ENCODE measurements at places on chromosomes 13 and 19. TPM values are rescaled to one million over a fixed set of nuclear protein-coding genes. Genes with fewer than 3 reads are reported as not detected.

ACER1 gene
- not detected for total RNA-seq

ZNF492 gene
- total RNA-seq, result not detected

PRTN3 gene
- total RNA-seq, result not detected

MAP4K1 gene
- total RNA-seq, result 4.6 TPM

DNA sequence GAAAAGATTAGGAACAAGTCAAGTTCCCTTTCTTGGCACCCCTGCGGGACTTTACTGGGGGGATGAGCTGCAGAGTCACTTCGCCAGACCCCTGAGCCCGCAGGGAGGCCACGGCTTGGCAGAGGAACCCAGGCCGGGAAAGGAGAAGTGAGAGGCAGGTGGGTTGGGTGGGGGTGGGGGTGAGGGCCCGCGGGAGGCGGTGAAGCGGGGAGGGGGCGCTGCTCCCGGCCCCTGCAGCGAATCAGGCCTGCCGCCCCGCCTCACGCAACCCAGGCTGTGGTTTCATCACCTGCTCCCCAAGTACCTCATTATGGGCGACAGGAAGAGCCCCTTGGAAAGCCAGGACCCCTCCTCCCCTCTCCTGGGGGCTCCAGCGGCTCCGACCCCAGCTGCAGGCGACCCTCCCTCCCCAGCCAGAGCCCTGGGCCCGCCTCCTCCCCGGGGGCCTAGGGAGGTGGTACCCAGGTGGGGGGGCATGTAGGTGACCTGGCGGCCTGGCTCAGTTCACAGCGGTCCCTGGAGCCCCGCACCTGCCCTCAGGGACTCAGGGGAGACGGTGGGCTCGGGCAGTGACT lies 9.5 kb downstream of the MEF2B start:
- no peak for DNase-seq

DNA sequence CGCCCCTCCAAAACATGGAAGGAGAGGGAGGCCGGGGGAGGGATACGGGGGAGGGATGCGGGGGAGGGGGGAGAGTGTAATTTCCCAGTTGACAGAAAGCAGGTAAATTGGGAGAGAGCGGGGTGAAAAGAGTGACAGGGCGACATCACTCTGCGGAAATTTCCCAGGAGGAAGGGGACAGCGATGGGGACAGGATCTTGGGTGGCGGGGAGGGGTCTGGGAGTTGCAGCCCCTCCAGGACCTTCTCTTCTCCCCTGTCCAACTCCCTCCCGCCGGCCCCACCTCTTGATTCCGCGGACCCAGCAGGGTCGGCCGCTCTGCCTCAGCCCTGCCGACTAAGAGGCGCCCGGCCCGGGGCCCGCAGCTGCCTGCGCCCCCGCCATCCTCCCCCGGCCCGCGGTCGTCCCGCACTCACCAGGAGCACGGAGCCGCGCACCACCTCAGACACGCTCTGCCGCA lies 108.0 kb upstream of the DOCK9 start:
- no peak for DNase-seq

DNA sequence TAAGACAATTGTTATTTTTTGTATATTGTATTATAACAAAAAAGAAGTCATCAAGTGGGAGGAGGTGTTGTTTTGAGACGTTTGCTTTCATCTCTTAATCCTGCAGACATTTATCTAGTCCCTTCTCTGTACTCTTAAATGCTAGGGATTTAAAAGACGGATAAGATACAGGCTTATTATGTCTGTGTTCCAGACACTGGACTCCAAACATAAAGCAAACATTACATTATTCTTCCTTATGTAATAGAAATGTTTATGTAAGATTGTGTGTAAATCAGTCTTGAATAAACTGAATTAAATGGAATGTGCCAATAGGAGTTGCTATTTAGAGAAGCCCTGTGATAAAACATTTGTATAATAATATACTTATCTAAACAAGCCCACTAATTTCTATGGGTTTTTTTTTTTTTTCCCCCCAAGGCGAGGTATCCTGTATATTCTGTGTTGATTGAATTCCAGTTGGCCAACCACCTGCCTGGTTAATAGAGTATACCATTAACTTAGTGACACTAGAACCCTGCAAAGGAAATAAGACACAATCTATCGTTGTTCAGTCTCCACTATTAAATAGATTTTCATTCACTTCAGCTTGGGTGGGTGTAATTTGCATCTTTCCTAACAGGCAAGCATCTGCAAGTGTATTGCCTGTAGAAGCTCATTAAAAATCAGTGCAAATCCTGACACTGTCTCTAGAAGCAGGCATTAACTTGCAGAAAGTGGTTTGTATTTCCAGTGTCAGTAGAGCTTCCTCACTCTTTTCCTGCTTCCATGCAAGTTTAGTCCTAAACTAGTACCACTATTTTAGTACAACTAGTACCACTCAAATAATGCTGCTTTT lies 69.0 kb downstream of the LRCH1 start:
- no peak for DNase-seq

- DNase-seq, result no peak
Measured at GRCh38 chr13:25571237-25571636, 199.5 kb downstream of the ATP8A2 start.

DNA sequence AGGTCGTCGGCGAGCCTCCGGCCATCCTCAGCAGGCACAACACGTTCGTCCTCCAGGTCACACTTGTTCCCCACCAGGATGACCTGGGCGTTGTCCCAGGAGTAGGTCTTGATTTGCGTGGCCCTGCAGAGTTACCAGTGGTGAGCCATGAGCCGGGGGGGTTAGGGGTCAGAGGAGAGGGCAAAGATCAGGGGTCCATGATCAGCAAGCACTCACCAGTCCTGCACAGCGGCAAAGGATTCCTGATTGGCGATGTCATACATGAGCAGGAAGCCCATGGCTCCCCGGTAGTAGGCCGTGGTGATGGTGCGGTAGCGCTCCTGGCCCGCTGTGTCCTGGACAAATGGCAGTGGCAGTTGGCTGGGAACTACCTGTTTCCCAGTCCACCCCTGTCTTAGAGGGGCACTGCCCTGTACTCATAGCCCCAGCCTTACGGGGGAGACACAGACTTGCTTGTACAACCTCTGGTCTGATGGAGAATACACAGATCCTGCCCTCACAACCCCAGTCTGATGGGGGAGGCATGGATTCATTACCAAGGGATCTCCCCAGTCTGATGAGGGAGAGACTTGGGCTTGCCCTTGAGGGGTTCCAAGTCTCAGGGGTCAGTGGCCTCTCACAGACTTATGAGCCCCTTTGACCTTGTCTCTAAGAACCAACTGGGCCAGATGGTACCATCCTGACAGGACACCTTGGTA lies 3.9 kb downstream of the RAB3D start:
- DNase-seq, result no peak

All from thoracic aorta (tissue), 2 donors.